ENCODE measurements at places on chromosomes 2 and 18.
A peak's percentile ranks its signal among the peaks of the same experiment; 100 is the strongest.

DNA sequence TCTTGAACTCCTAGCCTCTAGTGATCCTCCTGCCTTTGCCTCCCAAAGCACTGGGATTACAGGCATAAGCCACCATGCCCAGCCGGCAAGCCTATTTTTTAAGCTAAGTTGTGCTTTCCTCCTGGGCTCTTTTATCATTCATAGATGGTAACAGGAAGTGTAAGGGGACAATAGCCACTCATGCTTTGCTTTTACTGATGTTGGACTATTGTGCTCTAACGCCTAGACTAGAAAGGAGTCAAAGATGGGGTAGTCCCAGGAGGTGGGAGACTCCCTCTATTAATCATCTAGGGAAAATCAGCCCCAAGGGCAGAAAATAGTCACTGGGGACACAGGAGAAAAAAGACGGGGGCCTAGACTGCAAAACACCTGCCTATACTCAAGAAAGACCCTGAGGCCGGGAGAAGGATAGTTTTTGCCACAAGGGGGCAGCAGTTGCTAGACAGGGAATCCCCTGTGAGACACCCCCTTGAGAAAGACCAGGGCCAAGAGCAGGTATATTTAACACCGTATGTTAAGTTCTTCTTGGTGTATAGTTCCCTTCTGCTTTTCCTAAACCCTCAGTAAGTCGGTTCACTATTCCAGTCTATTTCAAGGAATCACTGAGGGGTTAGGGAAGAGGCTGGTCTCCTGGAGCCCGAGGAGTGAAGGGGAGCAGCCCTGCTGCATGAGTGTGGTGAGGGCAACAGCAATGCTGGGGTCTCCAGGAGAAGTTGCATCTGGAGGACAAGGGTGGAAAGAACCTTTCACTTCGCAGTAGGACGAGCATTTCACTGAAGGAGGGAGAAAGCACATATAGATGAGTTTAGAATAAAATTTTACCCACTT lies 2.1 kb upstream of the CXCR1 start:
- DNase-seq = peak; percentile 73

DNA sequence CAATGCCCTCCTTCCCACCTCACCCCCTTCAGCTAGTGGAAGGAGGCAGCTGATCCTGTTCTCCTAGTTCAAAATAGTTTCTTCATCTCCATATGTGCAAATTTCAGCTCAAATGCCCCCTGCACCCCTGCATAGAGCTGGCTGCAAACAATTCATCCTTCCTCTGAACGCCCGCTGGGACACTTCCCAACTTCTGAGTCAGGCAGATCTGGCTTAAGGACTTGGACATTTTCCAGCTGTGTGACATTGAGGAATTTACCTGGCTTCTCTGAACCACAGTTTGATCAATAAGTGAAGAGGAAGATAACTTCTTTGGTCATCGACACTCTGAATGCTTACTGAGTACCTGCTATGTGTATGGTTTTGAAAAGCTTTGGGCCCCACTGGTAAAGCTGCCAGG lies 23.5 kb downstream of the PTGR3 start:
- no peak for DNase-seq

DNA sequence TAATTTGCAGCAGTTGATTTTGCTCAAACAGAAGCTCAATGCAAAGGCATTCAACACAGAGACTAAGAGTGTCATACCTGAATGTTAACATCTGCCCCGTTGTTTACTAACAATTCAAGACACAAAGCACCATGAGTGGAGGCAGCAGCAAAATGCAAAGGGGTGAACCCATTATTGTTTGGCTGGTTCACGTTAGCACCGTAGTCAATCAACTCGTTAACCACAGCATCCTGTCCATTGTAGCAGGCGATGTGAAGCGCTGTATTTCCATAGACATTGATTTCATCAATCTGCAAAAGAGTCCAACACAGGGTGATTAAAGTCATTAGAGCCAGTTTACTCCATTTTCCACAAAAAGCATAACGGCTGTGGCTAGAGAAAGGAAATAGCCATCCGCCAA lies 189.3 kb downstream of the ANKRD44 start:
- DNase-seq = no peak

DNA sequence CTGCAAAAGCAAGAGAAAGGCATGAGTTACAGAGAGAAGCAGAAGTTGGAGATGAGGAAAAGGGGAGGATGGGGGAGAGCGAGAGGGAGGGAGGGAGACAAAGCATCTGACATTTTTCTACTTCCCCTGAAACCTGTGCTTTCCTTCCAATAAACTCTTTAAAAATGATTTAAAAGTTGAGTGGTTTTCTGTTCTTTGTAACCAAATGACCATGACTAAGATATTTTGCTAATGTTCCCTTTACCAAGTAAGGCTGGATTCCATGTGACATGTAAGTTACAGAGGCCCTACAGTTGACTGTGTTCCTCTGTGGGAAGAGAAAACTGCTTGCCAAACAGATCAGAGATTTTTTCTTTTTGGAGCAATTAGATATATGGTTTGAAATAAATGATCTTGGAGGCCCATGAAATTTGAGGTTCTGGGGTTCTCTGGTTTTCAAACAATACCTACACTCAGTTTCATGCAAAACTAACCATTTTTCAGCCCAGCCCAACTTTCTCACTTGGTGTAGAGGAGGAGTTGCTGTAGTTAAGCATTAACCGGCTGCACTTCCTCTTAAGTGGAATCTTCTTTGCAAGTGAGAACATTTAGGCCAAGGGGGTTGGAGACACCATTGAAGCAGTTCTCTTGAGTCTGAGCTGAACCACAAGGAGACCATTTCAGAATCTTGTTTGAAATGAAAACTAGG lies 34.5 kb downstream of the INSIG2 start:
- DNase-seq = no peak

- no peak for DNase-seq
These were observed 4.8 kb upstream of the IHH start for GRCh38 chr2:219065484-219065883.

GRCh38 chr2:60158262-60158661 lies 395.2 kb downstream of the BCL11A start:
- DNase-seq = no peak

All from BE2C (cell line).